ENCODE measurements at places on chromosomes 5 and 9. TPM values are rescaled to one million over a fixed set of nuclear protein-coding genes. Genes with fewer than 3 reads are reported as not detected.

DNA sequence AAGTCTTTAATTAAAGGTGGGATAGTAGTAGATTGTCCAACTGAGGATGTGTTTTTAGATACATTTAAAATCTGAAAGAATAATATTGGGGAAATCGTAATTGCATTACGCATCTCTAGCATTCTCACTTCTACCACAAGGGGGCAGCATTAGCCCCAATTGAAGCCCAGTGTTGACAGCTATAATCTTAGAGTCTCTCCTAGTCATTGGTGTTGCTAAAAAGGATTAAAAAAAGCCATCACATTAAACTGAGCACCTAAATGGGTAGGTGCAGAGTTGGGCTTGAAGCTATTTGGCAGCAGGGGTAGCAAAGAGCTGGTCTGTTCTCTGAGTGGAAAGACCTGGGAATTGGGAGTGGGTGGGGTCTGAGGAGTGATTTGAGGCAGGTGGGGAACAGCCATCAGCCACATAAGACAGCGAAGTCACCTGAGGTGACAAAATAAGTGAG is 177.2 kb downstream of the OSTF1 start:
- peak; percentile 56 for DNase-seq

Gene ACOT12
- polyA plus RNA-seq: 0.29 TPM

Gene BSPRY
- 7.8 TPM for polyA plus RNA-seq

DNA sequence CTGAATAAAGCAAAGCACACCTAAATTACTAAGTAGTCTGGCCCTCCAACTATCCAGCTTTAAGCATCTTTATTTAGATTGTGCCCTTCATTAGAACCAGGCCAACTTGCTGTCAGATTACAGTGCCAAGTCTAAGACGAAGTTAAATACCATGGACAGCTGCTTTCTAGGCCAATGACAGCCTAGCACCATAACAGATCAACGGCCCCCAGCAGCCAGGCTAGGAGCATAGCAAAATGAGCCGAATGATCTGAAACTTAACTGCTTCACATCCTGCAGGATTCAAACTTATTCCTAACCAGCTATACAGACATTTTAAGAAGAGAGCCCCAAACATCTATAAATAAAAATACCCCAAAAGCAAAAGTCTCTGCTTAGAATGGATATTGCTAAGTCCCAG is 6.8 kb downstream of the SLC24A2 start:
- DNase-seq: peak; percentile 15

Gene PTCH1
- 91.9 TPM for polyA plus RNA-seq

Gene CRB2
- 0.43 TPM for polyA plus RNA-seq

GRCh38 chr9:80775971-80776370 is 913.4 kb downstream of the TLE1 start:
- no peak for DNase-seq

Gene RNF208
- 5.7 TPM for polyA plus RNA-seq

GRCh38 chr5:68884144-68884754 is 209.6 kb upstream of the SLC30A5 start:
- no peak for DNase-seq

GRCh38 chr5:95761771-95762651 is 30.9 kb downstream of the RHOBTB3 start:
- no peak for DNase-seq

- DNase-seq: peak; percentile 54
Measured at GRCh38 chr5:74316064-74316603, 324.4 kb downstream of the ENC1 start.

Gene RAI14
- 52.7 TPM for polyA plus RNA-seq

Gene MCTP1
- polyA plus RNA-seq: 6.1 TPM

Gene SLC27A4
- polyA plus RNA-seq: 15.9 TPM

Gene HTR1A
- polyA plus RNA-seq: 0.35 TPM

- DNase-seq: no peak
Measured at GRCh38 chr9:118533101-118533500, 828.9 kb downstream of the TLR4 start.

Gene ABCA1
- 20.2 TPM for polyA plus RNA-seq

Gene RUSC2
- 14.9 TPM for polyA plus RNA-seq

- DNase-seq: no peak
Measured at GRCh38 chr9:119810645-119811429, 441.6 kb upstream of the BRINP1 start.

GRCh38 chr9:115786321-115786720 is 367.3 kb upstream of the PAPPA start:
- DNase-seq: no peak

GRCh38 chr9:95813923-95814322 is 61.6 kb upstream of the ERCC6L2 start:
- DNase-seq: no peak

Gene OR2K2
- polyA plus RNA-seq: not detected

GRCh38 chr5:39998518-39998917 is 573.7 kb upstream of the DAB2 start:
- DNase-seq: no peak
